CD4-positive, alpha-beta T cell treated with Interleukin-15 for 1 hour (primary cell): ENCODE measurements at places on chromosomes 2 and 18.
A peak's percentile ranks its signal among the peaks of the same experiment; 100 is the strongest.

DNA sequence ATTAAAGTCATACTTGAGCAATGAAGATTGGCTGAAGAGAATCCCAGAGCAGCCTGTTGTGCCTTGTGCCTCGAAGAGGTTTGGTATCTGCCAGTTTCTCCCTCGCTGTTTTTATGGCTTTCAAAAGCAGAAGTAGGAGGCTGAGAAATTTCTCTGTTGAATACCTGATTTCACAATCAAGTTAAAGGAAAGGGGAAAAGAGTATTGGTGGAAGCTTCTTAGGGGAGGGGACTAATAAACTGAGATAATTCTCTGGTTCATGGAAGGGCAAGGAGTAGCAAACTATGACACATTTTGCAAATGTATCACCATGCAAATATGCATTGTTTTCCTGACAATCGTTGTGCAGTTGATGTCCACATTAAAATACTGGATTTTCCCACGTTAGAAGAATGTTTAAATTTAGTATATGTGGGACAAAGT is at the start of gene IL1B:
TSS of gene IL1B (minus strand) at position 85 of the 423 bp plus-strand sequence. CDS start 550 bp downstream, outside the sequence.
- DNase-seq: peak; percentile 59

DNA sequence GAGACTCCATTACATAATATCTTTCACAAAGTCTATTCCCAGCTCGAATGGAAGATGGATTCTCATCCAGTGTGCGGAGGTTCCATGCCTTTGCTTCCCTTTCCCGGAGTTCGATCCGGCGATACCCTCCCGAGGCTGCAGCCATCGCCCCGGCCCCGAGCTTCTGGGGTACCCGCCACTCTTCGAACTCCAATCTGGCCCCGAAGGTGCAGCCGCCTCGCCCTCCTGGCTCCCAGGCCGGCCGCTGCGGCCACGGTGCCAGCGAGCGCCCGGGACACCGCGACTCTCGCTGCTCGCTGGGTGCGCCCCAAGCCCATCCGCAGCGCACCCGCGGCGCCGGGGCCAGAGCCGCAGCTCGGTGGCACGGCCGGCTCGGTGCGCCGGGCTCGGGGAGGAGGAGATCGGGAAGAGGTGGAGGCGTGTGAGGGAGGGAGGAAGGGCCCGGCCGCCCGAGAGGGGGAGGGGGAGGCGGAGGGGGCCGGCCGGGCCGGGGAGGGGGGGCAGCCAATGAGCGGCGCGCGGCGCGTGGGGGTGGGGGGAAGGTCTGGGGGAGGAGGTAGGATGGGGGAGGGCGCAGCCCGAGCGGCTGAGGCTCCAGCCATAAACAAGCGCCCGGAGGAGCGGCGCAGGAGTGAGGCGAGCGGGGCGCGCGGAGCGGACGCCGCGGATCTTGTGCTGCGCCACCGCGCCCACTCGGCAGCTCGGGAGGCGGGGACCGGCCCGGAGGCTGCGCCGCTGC is at the start of gene CRIM1:
TSS of gene CRIM1 (plus strand) at position 628 of the 739 bp plus-strand sequence. CDS start 515 bp downstream, outside the sequence.
- DNase-seq: peak; percentile 52

DNA sequence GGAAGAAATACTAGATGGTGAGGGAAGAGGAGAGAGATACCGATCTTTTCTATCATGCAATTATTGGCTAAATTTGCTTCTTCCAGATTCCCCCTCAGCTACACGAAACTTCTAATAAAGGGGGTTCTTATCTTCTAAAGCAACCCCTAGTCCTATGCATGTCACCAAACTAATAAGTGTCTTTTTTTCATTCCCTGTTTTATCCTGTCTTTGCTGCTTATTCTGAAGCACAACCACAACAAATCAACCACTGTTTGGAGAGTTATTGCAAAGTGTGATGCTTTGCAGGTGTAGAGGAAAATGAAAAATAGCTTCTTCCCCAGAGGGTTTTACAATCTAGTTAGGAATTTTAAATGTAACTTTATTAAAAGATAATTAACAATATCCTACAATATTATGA is 60.8 kb downstream of the EML4 start:
- no peak for DNase-seq

- no peak for DNase-seq
Measured at GRCh38 chr2:121483021-121483420, 47.7 kb upstream of the RNU4ATAC start.

DNA sequence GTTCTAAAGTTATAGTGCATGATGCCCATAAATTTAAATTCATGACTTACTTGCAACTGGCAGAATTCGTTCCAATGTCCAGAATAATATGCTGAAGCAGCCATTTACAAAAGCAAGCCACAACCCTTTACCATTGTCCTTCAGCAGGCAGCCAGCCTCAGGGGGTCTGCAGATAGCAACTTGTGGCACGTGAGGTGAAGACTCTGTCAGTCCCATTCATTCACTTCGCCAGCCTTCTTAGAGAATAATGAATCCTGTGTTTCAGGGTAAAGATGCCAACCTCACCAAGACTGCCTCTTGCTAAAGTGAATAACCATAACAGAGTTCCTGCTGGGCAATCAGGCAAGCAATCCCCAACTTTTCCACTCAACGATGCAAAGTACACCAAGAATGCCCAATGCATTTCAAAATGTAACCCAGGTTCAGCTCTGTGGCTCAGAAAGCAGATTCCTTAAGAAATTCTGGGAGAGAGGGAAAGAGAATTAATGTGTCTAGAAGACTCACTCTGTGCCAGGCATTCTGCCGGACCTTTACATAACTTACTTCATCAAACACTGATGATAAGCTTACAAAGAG is 315.4 kb downstream of the NCKAP5 start:
- no peak for DNase-seq

DNA sequence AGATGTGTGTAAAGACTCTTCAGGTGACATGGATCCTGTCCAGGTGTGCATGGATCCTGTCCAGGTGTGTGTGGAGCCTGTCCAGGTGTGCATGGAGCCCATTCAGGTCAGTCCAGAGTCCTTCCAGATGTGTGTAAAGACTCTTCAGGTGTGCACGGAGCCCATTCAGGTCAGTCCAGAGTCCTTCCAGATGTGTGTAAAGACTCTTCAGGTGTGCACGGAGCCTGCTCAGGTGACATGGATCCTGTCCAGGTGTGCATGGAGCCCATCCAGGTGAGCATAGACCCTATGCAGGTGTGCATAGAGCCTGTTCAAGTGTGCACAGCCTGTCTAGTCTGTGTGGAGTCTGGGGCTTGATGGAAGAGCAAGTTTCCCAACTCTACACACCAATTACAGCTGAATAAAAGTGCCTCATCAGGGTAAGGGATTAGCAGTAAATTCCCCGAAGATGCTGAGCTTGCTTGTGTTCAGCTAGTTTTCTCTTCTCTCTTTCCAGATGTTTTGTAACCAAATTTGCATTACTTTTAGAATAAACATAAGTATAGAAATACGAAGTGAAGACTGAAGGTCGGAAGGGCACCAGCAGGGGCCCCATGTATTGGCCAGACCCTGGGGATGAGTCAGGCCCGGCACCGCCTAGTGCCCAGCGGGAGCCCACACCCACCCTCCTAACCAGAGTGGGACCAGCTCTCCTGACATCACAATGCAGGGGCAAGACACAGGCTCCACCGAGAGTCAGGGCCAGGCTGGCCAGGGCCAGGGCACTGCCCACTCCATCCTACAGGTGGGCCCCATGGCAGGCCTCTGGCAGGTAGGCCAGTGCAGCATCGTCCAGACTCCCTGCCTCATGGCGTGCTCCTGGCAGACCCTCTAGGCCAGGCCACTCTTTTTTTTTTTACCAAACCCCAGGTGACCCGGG is 38.6 kb upstream of the GPC1 start:
- no peak for DNase-seq

- DNase-seq: no peak
Measured at GRCh38 chr2:56191617-56192016, 7.8 kb downstream of the CCDC85A start.

GRCh38 chr18:75656035-75656434 is 228.5 kb upstream of the SMIM21 start:
- no peak for DNase-seq

- DNase-seq: no peak
Measured at GRCh38 chr2:9950521-9951271, 797 bp upstream of the GRHL1 start.

- DNase-seq: peak; percentile 26
Measured at GRCh38 chr2:216082805-216083204, 1.1 kb downstream of the TMEM169 start.

DNA sequence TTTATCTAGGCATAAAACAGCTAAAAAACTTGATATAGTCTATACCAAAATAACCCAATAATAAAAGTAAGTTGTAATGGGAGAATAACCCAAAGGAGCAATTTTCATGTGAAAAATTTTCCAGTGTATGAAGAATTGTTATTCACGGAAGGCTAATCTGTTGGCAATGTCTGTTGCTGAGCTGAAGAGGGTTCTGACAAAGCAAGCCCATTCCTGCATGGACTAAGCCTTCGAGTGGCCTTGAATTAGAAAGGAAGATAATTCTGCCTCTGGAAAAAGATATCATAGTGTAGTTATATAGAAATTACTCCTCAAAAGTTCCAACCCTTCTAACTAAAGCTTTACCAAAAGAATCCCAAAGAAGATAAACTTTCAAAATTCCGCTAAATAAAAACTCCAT is 101.5 kb downstream of the MAP2 start:
- DNase-seq: no peak

DNA sequence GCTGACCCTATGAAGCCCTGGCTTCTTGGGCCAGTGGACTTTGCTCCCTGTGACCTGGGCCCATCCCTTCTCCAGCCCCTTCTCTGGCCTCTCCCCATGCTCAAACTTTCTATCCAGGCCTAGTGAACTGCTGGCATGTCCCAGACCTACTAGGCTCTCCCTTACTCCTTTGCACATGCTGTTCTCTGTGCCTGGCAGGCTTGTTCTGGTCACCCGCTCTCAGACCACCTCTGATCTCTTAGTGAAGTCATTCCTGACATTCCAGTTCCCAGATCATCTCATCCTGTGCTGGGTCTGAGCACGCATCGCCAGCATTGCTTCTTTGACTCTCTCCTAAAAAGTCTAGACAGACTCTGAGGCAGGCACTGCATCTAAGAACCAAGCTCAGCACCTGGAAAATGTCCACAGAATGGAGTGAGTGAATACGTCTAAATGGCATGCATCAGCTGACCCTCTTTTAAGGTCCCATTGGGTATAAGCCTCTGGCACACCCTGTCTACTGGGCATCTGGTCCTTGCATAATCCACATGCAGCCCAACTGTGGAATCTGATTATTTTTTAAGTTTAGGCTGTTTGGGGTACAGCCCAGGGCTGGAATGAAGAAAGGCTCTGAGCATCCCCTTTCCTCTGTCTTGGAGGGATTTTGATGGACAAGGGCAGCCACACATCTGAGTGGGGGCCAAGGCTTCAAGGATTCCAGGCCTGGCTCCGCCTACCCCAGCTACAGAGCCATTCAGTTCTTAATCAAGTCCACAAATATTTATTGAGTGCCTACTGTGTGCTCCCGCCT is 130.6 kb upstream of the HAAO start:
- DNase-seq: no peak

DNA sequence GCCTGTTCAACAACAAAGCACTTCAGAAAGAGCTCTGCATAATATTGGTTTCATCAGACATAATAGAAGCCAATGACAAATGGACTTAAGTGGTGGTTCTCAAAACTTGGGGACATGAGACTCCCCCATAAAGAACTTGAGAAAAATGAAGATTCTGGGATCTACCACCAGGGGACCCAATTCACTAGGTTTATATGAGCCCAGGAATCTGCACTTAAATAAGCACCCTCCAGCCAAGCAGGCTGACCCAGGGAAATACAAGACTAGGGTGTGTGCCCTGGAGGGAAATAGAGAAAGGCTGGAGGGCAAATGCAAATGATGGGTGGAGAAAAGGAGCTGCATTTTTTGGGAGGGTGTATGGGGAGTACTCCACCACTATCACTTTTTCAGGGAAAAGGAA is 52.5 kb downstream of the SATB2 start:
- DNase-seq: no peak

- no peak for DNase-seq
Measured at GRCh38 chr18:28030458-28030857, 146.5 kb downstream of the CDH2 start.

DNA sequence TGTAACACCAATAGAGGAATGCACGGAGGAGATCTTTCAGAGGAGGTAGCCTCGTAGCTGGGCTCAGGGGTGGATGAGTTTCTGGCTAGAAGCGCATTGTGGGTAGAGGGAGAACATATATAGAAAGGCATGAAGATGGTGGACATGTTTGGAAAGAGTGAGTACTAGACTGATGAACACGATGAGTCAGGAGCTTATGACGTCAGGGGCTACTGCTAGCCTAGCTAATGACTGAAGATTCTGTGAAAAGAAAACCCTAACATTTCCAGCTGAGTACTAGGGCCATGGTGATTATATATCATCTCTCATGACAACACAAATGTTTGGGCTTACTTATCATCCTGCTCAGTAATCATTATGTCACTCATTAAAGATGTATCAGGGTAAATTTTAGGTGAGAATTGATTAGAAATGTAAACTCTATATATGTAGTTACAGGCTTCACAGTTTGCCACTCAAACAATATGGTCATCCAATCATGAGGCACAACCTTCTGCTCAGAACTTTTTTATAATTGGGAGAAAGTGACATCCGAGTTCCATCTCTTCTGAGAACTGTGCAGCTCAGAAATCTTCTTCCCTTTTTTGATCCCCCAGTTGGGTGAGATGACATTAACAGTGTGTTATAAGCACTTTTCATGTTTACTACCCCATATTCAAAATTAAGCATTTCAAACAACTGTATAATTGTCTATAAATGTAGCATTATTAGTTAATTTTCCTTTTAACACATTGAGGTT is 22.2 kb upstream of the IL1RN start:
- DNase-seq: peak; percentile 25

GRCh38 chr2:46175419-46175818 is 121.8 kb upstream of the EPAS1 start:
- DNase-seq: no peak

GRCh38 chr2:237650455-237650850 is 23.1 kb downstream of the LRRFIP1 start:
- DNase-seq: no peak

GRCh38 chr2:128504246-128505149 is 185.8 kb upstream of the HS6ST1 start:
- DNase-seq: peak; percentile 46

DNA sequence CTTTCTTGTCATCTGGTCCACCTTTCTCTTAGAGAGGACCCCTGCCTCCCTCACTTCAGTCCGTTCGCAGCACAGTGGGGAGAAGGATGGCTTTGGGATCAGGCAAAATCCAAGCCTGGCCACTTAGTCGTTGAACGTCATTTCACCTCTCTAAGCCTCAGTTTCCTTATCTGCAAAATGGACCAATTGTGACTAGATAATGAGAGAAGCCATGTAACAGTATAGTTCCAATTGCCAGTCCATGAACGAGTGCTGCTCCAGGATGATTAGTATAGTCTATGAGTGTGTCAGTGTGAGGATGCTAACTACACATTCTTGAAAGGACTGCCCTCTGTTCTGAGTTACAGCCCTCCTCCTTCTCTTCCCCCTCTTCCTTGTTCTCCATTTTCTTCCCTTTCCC is 1.1 kb downstream of the INHA start:
- no peak for DNase-seq

DNA sequence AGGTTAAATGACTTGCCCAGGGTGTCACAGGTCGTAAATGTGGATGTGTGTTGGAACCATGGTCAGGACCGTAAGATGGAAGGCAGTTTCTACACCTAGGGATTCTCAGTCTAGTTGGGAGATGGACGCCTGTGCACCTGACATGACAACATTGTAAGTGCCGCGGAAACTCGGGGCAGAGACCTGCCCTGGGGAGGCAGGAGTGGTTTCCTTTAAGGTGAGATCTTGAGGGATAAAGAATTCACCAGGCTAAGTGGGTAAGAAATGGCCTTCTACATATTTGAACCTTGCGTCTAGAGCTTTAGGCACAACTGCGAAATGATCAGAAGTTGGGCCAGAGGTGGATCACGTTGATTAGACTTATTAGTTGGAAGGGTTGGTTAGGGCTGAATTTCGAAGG is 1.6 kb downstream of the DGKD start:
- DNase-seq: no peak

- DNase-seq: no peak
Measured at GRCh38 chr2:152826581-152827279, 108.3 kb downstream of the ARL6IP6 start.
